ENCODE measurements at places on chromosomes 4 and X.

DNA sequence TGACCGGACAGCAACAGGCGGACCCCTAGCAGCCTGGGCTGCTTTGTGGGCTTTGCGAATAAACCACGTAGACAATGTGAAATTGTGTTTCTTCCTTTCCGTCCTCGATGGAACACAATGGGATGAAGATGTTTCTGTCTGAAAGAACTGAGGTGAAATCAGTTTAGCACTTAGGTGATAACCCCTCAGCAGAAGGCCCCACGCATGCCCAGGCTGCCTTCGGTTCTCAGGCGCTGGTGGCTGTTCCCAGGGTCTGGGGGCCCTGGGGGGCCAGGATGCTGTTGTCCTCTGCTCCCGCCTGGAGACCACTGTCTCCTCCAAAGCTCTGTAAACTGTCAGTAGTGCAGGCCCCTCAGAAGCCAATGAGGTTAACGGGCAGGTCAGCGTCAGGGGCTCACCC, 73.9 kb upstream of the HGFAC start:
- DNase-seq = no peak

DNA sequence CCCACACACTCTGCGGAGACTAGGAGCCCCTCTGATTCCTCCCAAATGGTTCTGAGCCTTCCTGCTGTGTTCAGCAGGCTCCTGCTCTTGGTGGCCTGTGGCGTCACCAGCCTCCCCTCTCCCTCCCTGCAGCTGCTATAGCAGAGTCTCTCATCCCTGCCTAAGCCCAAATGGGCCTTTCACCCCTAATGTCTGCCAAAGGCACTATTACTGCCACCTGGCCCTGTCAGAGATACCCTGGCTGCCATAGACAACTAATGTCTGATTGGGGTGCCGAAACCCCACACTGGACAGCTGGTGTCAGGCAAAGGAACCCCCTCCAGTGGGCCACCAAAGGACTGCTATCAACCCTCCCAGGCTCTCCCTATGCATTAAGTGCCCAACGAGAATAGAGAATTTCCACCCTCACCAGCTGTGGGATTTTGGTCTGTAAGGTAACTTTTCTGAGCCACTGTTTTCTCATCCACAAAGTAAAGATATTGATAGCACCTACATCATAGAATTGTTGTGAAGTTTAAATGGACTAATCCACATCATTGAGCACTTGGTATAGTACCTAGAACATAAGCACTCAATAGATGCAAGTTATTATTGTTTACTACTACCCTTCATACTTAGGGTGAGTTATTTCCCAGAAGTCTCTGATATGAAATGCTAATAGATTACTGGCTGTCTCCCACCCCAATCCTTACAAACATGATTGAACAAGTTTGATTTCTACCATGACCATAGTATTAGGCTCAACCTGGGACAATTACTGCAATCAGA, 421.3 kb downstream of the MID1IP1 start:
- no peak for DNase-seq

DNA sequence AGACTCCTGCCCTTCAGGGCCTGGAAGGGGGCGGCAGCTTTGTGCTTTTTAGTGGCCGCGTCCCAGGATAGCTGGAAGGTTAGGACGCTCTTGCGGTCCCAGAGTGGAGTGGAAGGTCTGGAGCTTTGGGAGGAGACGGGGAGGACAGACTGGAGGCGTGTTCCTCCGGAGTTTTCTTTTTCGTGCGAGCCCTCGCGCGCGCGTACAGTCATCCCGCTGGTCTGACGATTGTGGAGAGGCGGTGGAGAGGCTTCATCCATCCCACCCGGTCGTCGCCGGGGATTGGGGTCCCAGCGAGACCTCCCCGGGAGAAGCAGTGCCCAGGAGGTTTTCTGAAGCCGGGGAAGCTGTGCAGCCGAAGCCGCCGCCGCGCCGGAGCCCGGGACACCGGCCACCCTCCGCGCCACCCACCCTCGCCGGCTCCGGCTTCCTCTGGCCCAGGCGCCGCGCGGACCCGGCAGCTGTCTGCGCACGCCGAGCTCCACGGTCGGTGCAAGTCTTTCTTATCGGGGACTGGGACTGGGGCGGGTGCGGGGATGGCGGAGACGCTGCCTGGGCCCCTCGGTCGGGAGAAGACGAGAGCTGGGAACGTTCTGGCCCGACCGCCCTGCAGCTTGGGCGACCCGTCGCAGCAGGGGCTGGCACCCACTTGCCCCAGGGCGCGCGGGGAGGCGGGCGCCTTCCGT, at the start of gene EDNRA:
Gene EDNRA (plus strand): TSS at position 207 of the 686 bp plus-strand sequence. CDS start 4,585 bp downstream, outside the sequence.
- no peak for DNase-seq

GRCh38 chr4:105551965-105552746, at the start of gene ARHGEF38:
ARHGEF38 (plus strand) TSS chr4:105552620; CDS start chr4:105552766, 146 bp downstream.
- DNase-seq = no peak

DNA sequence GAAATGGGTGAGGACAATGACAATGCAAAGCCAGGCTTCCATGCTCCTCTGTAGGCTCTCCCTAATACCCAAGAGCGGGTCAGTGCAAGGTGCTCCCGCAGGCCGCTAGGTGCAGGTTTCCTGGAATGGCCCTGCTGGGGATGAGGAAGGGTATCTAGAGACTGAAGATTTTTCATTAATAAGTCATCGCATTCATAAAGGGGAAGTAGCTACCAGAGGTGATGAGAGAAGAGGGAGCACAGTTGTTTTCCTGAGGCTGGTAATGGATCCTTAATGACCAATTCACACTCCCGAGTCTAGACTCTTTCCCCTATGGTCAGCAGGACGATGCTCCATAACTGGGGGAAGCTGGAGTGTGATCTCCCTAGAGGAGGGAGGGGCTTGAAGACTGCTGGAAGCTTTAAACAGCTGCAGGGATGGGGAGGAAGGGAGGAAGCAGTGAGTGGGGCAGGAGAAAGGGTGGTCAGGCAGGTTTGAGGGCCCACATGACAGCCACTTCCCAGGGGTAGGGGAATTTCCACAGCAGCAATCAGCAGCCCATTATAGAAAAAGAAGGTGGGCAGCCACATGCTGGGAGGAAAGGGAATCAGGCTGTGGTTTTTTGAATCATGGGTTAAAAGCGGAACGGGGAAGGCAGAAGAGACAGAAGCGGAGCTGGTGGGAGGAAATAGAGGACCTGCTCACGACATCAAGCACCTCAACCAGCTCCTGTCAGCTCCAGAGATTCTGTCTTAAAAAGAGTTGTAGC, 10.2 kb upstream of the ATP6AP2 start:
- no peak for DNase-seq

DNA sequence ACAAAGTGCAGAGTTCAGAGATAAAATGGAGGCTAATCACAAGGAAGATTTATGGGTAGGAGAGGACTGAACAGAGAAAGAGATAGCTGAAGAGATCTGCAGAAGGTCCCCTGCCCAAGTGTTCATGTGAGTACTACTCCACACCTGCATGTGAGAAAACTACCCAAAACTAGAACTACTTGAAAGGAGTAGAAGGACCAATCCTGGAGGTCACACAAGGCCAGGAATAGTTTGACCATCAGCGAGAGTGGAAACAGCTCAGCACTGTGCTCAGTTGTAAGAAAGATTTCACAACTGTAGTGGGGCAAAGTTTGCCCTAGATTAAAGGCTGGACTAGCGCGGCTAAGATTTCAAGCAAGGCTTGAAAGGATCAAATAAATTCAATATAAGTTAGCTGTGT, 422.7 kb upstream of the LCORL start:
- DNase-seq = no peak

- DNase-seq = no peak
Measured at GRCh38 chr4:8152090-8152864, 6.3 kb downstream of the ABLIM2 start.

DNA sequence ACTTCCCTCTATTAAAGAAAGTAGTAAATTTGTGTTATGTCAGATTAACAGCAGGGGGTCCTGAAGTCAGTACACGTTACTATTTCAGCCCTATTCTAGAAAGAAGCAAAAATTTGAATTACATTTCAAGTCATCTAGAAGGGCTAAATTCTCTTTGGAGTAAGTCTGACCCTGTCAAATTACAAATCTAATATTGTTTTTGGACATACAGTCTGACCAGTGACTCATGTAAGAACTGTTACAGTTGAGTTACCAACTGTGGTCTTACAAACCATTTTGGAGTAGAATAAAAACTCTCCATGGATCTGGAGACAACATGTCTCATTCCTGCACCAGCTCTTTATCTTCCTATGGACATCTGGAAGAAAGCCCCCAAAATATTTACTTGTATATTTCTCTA, 36.0 kb upstream of the GYPA start:
- no peak for DNase-seq

DNA sequence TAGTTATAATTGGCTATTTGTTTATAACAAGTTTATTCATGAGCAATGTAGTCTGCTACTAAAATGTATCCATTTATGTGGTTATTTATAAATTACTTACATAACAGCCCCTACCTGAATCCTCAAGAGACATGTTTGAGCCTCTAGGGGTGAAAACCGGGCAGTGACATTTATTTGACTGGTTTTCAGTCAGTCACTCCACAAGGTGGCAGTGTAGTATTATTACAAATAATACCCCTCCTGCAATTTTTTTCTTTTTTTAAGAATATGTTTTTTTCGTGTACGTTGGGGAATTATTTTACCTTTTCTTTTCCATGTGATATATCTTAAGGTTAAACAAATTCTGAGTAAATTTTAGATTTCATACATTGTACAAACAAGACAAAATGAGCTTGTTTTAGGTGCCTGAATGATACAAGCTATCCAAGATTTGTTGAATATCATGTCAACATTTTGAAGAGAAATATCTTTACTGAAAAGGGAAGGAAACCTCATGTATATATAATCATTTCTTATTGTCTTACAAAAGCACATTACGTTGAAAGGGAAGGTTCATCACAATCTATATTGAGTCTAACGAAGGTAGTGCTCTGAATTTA, 598.7 kb upstream of the TECRL start:
- no peak for DNase-seq

DNA sequence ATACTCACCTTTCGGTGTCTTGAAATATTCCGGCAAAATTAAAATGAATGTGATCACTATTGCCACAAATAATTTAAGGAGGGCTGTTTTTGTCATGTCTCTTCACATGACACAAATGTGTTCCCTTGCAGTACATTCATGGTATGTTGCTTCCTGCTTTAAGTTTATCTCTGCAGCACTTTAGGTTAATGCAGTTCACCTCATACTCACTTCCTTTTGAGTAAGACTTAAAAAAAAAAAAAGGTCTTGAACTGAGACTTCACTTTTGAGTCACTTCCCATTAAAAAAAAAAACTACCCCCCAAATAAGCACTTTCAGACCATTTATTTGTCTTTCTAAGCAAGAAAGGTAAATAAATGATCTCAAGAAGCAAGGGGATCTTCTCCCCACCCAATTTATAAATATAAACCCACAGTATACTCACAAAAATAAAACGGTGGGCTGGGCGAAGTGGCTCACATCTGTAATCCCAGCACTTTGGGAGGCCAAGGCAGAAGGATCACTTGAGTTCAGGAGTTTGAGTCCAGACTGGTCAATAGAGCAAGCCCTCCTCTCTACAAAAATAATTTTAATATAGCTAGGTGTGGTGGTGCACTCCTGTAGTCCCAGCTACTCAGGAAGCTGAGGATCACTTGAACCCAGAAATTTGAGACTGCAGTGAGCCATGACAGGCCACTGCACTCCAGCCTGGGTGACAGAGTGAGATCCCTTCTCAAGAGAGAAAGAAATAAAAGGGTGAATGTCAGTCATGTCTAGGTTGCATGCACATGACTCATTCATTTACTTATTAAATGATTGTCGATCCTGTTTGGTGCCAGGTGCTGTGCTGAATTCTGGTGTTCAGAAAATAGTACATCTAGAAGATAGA, at the start of gene TMEM156:
Gene TMEM156 (minus strand): TSS at position 192 of the 868 bp plus-strand sequence. CDS start 96 bp downstream, at position 96.
- DNase-seq = no peak

- DNase-seq = no peak
Measured at GRCh38 chrX:16643176-16643575, 6.8 kb upstream of the S100G start.

- DNase-seq = no peak
Measured at GRCh38 chr4:130238121-130238520, 1142.2 kb downstream of the C4orf33 start.

DNA sequence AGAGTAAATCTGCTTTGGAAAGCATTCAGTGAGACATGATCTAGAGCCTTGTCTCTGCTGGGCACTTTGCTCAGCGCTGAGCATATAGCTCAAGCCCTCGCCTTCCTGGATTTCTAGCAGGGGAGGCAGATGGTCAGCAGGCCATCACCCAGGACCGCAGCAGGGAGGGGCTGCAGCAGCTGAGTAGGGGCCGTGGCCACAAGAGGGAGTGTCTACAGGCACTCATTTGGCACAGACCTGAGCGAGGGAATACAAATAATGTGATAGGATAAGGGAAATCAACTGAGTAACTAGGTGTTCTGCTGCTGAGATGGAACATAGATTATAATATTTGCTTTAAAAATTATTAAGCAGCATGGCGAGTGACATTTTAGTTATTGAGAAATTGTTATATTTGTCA, 30.2 kb downstream of the OFD1 start:
- no peak for DNase-seq

DNA sequence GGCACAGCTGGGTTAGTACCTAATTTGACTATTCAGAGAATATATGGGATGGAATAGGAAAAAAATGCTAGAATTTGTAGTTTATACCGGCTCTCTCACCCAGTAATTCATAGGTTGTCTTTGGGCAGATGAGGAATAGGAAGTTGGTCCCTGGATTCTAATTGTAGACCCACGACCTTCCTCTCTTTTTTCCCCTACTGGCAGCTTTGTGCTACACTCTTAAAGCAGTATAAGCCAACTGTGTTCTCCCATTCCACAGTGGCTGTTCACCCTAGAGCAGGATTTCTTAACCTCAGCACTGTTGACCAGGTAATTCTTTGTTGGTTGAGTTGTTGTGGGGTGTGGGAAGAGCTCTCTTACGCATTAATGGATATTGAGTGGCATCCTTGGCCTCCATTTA, 92.9 kb downstream of the FNIP2 start:
- DNase-seq = no peak

GRCh38 chr4:165027762-165028402, 3.9 kb upstream of the TRIM60 start:
- no peak for DNase-seq

GRCh38 chr4:84472154-84472553, 26.9 kb downstream of the NKX6-1 start:
- DNase-seq = no peak

DNA sequence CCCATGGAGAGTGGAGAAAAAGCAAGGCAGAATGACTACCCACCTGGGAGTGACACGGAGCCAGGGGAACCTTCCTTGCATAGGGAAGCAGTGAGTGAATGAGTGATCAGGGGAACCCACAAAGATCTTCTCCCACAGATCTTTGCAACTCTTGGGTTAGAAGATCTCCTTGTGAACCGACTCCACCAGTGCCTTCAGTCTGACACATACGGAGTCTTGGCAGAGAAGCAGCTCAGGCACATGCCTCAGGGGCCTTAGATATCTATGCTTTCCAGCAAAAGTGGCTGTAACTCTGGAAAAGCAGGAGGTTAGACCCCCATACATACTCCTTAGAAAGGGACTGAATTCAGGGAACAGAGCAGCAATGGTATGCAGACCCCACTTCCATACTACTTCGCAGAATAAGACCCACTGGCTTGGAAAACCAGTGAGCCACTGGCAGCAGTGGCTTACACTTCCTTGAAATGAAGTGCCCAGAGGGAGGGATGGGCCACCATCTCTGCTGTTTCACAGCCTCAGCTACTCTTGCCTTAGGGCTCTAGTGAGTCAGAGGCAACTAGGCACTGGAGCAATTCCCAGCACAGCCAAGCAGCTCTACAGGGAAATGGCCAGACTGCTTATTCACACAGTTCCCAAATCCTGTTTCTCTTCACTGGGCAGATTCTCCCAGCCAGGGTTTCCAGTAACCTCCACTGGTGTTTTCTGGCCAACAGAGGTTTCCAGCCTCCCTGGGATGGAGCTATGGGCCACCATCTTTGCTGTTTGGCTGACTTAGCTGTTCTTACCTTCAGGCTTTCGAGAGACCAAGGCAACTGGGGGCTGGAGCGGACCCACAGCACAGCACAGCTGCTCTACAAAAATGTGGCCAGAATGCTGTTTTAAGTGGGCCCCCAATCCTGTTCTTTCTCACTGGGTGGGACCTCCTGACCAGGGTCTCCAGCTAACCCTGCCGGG, 82.8 kb upstream of the TCEAL2 start:
- DNase-seq = no peak
